ENCODE measurements at places on chromosomes 6 and 20.

DNA sequence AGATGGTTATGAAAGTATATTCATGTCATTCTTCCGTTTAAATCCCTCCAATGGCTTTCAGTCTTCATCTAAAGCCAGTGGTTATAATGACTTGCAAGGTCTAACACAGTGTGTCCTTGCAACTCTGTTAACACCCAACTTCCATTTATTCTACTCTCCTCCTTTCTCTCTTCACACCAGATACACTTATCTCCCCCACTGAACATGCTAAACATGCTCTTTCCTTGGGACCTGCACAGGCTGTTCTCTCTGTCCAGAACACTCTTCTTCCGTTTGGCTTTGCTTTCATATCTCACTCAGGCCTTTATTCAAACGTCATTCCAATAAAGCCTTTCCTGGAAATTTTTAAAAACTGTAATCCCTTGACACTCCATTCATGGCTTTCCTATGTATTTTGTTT is 91.5 kb downstream of the EPHA7 start:
- no peak for DNase-seq

DNA sequence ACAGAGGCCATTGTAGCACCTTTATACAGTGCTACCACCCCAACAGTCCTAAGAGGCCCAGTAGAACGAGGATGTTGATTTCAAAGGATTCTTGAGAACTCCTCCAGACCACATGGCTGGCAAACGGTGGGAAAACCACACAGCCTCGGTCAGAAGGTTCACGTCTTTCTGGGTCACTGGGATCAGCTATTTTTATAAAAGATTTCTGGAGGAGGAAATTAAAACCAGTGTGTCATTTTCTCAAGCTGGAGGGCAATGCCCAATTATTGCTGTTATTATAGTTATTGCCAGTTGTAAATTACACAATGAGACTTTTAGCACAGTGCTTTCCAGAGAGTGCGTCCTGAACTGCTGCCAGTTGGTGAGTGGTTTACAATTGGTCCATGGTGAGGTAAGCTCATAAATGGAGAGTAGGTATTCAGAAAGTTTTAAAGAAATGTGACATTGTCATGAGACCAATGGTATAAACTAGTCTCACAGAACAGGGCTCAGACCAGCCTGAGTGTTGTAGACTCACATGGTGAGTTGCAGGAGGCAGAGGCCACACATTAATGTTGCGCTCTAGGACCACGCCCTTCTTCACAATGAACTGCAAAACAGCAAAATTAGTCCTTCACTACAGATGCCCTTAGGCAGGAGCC is 8.4 kb upstream of the PPP1R14C start:
- DNase-seq = no peak

DNA sequence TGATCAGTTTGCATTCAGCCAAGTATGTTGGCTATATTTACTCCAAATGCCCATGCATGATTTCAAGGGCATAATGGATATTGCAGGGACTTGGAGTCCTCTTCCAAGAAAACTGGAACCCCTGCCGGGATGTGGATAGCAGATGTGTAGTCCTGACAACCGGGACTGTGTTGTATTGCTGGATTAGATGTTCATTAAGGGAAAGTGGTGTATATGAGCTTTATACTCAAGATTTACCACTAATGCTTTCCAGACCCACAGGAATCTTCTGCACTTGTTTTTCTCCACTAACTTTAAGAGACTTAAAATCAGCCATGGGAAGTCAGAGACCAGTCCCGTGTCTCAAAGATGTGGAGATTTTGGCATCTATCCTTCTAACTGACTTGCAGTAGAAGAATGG is 770.9 kb downstream of the HDGFL1 start:
- no peak for DNase-seq

DNA sequence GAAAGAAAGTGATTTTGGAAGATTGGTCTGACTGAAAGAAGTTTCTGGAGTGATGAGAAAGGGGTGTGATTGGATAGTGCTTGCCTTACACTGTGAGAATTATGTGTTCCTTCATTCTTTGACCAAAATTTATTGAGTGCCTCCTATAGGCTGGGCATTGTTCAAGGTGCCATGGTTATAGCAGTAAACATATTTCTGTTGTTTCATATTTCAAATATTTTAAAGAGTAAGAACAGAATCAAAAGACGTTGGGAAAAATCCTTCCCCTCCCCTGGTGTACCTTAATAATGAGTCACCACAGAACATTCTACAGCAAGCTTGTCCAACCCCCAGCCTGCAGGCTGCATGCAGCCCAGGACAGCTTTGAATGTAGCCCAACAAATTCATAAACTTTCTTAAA is 78.6 kb downstream of the GCLC start:
- DNase-seq = no peak

DNA sequence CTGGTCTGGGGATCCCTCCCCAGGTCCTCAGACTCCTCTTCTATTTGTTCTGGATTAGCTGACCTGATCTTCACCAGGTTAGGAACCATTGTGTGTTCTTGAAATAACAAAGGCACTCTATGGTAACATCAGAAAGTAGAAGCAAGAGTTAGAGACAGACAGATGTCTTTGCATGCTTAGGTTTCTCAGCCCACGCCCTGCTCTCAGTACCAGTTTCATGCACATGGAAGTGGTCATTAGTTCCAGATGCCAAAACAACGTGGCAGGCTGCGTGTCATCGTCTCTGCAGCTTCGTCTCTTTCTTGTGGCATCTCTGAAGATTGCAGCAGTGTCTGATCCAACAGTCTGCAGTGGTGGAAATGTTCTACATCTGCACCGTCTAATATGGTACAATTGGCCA is 89.4 kb downstream of the PACRG start:
- no peak for DNase-seq

DNA sequence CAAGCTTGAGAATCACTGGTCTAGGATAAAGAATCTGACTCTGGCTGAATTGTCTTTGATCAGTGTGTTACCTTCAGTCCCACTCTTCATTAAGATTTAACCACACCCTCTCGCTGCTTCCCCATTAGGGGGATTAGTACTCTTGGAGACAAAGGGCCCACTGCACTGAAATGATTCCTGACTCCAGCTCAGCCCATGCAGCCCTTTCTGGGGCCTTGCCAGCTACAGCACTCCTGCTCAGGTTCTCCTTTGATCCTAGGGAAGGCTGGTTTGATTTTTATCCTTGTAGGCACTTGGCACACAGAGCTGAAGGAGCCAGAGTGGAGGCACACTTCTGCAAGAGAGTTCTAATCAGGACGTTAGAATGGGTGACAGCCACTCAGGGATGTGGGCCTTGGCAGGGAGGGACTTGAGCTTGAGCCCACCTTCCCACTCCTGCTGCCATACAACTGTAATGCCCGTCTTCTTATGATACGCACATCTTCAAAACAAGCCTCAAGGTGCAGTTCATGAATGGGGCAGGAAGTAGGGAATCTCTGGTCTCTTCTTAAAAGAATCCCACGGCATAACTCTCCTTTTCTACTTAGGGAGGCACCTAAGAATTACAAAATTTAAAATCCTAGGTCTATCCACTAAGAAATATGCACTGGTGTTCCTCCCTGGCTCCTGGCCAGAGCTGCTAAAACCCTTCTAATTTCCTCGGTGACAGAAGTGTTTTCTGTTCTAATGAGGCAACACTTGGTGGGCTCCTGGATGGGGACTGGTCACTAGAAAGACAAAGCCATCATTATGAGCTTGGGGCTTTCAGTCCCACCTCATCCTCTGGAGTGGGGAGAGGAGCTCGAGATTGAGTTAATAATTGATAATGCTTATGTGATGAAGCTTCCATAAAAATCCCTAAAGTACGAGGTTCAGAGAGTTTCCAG is 1.5 kb upstream of the SLA2 start:
- no peak for DNase-seq

GRCh38 chr20:44465001-44465560 is 10.6 kb upstream of the TTPAL start:
- DNase-seq = no peak

- no peak for DNase-seq
Observed at GRCh38 chr6:96823743-96824142, 13.5 kb downstream of the GPR63 start.

DNA sequence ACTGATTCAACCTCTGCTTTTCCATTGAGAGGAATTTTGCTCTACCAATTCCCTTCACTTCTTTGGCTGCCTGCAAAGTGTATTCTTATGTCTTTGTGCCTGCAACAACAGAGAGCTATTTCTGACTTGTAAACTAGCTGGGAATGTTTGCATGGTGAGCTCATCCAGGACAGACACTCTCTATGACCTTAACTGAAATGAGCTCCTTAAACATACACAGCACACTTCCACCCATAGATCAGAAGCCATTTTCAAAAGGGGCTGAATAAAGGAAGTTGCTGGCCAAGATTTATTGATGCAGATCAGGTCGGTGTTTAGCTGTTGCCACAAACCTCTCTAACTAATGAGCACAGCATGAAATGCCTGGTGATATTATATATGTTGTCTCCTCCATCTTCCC is 377.7 kb downstream of the BTBD9 start:
- DNase-seq = no peak

DNA sequence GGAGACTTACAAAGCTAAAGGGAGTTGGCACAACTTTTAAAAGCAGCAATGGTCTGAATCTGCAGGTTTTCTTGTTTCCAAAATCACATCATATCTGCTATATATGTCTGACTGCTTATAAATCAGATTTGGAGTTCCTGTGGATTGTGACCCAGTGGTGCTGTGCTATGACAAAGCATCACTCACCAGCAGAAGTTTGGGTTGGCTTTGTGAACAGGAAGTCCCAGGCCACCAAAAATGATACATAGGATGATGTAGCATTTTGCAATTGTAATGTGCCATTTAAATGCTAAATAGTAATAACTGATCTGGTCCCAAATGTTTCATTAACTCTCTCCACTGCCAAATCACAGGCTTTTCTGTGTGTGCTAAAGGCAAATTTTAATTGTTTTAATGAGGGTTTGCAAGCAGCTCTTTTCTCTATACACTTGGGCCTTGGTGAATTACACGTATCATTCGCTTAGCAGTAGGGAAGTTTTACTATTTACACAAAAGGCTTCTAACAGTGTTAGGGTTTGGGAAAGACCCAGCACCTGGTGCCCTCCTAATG is 60.8 kb downstream of the SYNDIG1 start:
- no peak for DNase-seq

DNA sequence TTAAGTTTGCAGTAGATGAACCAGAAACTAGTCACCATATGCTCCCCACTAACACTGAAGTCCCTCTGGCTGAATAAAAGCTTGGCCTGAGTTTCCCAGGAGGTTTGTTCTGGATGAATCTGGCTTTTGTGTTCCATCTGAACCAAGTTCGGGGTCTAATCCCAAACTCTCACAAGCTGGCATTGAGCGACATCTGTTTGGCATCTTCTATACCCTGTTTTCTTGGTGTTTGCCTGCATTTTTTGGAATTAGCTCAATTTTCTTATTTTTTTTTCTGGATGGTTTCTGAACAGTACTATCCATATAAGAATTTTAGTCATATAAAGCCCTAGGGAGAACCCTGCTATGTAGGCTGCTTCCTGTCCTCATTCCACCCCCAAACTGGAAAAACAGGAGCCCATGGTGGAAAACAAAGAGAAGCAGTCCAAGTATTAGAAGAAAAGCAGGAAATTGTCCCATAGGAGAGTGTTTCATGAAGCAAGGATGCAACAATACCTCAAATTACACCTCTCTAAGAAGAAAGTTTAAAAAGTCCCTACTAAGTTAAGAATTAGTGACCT is 737.1 kb downstream of the DHX35 start:
- DNase-seq = no peak

- no peak for DNase-seq
Observed at GRCh38 chr6:156699017-156699421, 78.2 kb upstream of the ARID1B start.

GRCh38 chr6:22332711-22333110 is 35.9 kb upstream of the PRL start:
- no peak for DNase-seq

DNA sequence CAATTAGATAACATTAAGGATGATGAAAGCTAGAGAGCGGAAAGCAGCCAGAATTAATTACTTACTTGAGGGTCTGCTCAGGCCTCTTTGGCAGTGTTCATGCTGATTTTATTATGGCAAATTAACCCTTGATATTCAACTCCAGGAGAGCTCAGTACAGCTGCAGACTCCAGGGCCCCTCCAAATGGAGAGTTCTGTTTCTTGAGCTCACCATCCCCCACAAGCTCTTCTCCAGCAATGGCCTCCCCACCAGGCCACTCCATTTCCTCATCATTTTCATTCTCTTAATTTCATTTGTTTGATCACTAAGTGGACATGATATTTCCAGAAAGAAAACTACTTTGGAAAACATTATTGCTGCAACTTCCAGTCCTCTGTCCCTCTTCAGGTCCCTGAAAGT is 513.3 kb upstream of the NOX3 start:
- DNase-seq = no peak

DNA sequence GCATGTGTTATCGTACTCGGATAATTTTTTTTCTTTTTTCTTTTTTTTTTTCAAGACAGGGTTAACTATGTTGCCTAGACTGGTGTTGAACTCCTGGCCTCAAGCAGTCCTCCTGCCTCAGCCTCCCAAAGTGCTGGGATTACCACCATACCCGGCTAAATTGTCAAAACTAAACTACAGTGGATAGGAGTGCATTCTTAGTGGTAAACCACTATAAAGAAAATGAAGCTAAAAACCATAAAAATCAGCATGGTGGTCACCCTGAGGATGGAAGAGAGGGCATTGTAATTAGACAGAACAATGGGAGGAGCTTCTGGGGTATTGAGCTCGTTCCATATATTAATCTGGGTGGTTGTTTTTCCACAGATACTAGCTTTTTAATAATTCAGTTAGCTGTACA is 6.2 kb upstream of the ZNF318 start:
- no peak for DNase-seq

DNA sequence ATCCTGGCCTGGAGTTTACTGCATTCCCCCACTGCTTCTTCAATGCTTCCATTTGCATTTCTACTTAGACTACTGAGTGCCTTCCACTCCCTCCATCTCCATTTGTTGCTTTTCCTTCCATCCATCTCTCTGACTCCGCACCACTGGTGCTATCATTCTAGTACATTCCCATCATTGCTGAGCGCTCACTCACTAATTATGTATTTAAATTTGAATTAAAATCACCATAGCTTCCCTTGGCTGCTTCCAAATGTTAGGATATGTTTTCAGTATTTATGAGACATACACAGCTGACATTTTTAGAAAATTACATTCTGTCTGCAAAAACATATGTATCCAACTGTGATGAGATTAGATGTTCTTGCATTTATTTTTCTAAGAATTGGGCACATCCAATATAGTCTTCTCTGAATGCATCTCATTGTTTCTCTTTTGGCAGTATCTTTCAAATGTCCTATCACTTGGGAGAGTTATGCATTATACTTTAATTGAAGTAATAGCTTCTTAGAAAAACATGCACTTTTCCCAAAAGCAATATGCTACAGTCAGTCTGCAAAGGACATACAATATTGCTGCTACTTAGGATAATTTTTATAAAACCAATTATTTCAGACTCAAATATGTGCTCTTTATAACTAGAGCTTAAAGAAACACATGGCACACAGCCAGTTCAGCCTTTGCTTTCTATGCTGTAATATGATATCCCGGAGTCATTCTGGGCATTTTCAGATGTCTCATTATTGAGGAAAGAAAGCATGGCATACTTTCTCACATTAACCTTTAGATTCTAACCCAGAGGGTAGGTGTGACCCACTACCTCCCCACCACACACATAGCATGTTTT is 12.1 kb upstream of the COL21A1 start:
- DNase-seq = no peak

GRCh38 chr20:35638751-35639150 is 23.1 kb downstream of the SPAG4 start:
- no peak for DNase-seq

- DNase-seq = no peak
Observed at GRCh38 chr6:136546331-136546730, 3.9 kb downstream of the MAP7 start.

All from central memory CD4-positive, alpha-beta T cell (primary cell).